ENCODE measurements at places on chromosomes 5 and 9. TPM values are rescaled to one million over a fixed set of nuclear protein-coding genes. Genes with fewer than 3 reads are reported as not detected.

RABGAP1 gene
- total RNA-seq, result 88.4 TPM

- DNase-seq, result no peak
These were observed at the start of gene NIM1K for GRCh38 chr5:43191740-43192557. NIM1K (plus strand) TSS chr5:43192225; CDS start chr5:43245776, 53,551 bp downstream.

DNA sequence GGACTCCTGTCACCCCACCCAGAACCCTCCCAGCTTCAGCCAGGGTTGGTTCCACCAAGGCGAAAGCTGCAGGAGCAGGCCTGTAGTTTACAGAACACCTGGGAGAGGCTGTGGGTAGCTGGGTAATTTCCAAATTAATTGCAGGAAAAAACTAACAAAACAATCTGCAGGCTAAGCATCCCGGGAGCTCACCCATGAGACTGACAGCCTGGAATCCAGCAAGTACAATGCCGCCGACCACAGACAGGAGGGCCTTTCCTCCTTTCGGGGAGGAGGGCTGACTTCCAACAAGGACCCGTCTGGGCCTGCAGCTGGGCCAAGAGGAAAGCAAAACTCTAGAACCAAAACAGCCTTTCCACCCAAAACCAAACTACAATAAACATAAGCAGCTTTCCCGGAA is 10.3 kb downstream of the FOXE1 start:
- no peak for DNase-seq

GRCh38 chr5:81717860-81718259 is 33.0 kb downstream of the SSBP2 start:
- DNase-seq, result no peak

- no peak for DNase-seq
These were observed 3.1 kb upstream of the RABL6 start for GRCh38 chr9:136804509-136805206.

- no peak for DNase-seq
These were observed 5.8 kb downstream of the PAEP start for GRCh38 chr9:135567311-135567710.

DNA sequence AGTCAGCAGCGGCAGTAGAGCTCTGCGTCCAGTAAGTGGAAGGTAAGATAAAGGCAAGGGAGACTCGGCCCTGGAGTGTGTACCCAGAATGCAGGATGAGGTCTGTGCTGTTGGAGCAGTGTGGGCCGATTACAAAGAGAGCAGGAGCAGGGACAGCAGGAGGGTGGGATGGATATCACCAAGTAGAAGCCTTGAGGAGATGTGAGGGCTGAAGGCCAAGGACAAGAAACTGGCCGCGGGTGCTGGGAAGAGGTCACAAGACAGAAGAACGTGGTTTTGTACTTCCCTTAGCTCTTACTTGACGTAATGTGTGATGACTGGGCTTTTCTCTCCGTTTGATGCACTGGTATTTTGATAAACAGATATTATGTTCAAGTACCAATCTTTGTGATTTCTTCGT is 43.7 kb downstream of the OR2V1 start:
- no peak for DNase-seq

TEK gene
- 1.3 TPM for total RNA-seq

TSSK1B gene
- 0.42 TPM for total RNA-seq

- DNase-seq, result no peak
These were observed 41.1 kb downstream of the PTPRD start for GRCh38 chr9:10571699-10572098.

GRCh38 chr5:14714706-14715105 is 50.2 kb downstream of the OTULIN start:
- no peak for DNase-seq

GRCh38 chr5:133933169-133933509 is 35.3 kb downstream of the C5orf15 start:
- no peak for DNase-seq

- no peak for DNase-seq
These were observed 523 bp downstream of the EPB41L4B start for GRCh38 chr9:109320331-109320741.

POU5F2 gene
- 1.0 TPM for total RNA-seq

GRCh38 chr5:144040615-144041305 is 129.7 kb downstream of the YIPF5 start:
- no peak for DNase-seq

FOXD4L3 gene
- not detected for total RNA-seq

DNA sequence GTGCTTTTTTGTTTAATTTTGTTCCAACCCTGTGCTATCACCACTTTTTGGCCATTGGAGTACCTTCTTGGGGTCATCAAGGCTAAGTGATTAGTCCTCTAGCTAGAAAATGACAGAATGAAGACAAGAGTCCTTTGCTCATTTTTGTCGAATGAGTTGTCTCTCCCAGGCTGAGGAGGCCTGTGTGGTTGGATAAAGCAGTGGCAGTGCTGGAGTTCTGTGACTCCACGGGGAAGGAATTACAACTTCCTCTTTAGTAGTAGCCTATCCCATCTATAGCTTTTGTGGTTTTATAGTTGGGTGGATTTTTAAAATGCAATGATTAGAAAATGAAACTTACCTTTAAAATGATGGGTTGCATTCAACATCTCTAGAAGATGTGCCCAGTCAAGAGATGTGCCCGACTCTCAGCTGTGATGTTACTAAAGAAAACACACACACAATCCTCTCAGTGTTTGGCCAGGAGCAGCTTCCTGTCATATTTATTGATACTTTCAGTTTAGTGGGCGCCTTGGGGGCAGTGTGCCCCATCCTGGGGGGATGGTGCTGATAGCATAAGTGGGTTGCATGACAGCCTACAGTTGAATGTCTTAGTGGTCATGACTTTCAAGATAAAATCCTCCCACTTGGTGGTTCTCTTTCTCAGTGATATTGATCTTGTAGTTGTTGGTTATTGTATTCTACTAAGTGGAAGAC is 11.9 kb downstream of the OTULINL start:
- no peak for DNase-seq

GRCh38 chr5:97101189-97101910 is 41.1 kb downstream of the LIX1 start:
- DNase-seq, result no peak

DNA sequence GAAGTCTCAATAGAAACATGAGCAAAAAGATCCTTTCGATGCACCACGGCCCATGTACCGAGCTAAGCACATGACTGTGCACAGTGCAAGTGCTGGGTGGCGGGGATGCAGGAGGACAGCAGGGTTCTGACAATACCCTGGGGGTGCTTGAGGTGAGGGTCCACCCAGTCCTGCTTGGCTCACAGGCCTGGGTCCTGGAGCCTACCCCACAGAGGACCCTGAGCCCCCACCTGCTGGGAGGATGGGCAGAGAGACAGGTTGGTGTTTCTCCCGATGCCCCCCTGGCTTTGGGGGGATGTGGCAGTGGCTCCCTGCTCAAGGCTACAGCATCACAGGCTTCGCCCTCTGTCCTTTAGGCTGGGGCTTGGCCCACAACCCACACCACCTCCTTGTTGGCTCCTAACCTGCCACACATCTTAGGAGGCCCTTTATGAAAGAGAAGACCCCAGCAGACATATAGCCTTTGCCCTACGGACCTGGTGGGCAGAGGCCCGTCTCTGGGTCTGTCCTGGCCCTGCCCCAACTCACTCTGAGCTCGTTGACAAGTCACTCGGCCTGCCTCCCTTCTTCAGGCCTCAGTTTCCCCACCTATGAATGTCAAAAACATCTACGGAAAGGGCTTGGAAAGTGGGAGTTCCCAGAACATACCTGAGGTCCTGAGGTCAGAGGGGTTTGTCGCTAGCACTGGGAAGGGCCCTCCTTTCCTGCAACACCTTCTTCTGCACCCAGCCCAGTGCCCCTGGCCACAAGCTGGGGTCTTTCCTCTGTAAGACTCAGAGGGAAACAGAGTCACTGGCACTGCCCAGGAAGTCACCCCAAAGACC is 50.3 kb downstream of the BARX1 start:
- no peak for DNase-seq

GRCh38 chr5:115634343-115635132 is 8.7 kb upstream of the TMED7 start:
- DNase-seq, result peak; percentile 94

GFPT2 gene
- 80.0 TPM for total RNA-seq

DNA sequence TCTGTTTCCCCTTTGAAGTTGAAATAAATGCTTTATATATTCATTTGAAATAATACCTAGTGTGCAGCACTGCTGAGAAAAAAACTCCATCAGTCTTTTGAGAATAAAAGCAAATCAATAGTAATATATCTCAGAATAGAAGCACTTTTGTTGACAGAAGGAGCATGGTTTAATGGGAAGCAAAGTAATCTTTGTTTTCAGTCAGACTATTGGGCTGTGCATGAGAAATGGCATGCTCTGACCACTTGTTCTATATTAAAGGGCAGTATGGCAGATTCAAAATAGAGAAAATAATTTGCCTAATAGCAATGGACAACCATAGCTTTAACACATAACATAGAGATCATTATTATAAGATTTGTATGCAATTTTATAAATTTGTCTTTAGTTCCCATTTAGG is 12.4 kb downstream of the CDH10 start:
- DNase-seq, result no peak

DNA sequence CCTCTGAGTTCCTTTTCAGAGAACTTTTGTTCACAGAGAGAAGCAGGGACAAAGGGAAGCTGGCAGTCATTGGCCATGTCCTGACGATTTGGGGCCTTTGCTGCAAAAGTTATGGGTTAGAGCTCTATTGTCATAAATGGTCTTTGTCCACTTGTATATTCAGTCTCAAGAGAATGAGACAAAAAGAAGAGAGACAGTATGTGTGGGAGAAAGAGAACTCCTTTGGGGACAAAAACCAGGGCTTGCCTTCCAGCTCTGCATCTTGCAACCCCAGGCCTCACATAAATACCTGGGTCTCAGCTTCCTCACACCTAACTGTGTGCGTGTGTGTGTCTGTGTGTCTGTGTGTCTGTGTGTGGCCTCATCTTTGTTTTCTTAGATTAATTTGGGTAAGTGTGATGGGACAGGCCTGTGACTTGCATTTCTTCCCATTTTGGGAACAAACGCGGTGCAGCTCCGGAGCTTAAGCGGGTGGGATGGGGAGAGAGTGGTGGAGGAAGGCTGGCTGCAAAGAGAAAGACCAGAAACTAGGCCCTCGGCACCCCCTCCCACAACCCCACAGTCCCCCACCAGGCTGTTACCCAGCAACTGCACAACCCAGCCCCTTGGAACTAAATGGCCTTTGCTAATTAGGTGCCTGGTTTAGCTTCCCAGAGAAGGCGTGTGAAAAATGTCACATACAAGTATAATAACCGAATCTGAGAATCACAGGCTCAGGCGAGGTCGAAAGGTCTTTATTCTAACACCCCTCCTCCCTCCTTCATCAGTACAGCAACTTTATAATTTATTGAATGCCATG is 376.9 kb downstream of the CDK5RAP2 start:
- no peak for DNase-seq

- no peak for DNase-seq
These were observed 34.3 kb upstream of the CRHBP start for GRCh38 chr5:76918539-76918938.

SYK gene
- not detected for total RNA-seq

GRCh38 chr5:178595150-178595549 is 5.0 kb upstream of the COL23A1 start:
- no peak for DNase-seq

GRCh38 chr5:137360607-137361006 is 138.5 kb downstream of the SPOCK1 start:
- DNase-seq, result no peak

GRCh38 chr9:96618209-96619123 is 1.2 kb downstream of the CDC14B start:
- no peak for DNase-seq

LRRC70 gene
- total RNA-seq, result 1.6 TPM

ADAM19 gene
- 64.5 TPM for total RNA-seq

GRCh38 chr5:9182899-9183695 is 362.8 kb downstream of the SEMA5A start:
- no peak for DNase-seq

- DNase-seq, result no peak
These were observed 612.6 kb upstream of the ST8SIA4 start for GRCh38 chr5:101515721-101516120.

DNA sequence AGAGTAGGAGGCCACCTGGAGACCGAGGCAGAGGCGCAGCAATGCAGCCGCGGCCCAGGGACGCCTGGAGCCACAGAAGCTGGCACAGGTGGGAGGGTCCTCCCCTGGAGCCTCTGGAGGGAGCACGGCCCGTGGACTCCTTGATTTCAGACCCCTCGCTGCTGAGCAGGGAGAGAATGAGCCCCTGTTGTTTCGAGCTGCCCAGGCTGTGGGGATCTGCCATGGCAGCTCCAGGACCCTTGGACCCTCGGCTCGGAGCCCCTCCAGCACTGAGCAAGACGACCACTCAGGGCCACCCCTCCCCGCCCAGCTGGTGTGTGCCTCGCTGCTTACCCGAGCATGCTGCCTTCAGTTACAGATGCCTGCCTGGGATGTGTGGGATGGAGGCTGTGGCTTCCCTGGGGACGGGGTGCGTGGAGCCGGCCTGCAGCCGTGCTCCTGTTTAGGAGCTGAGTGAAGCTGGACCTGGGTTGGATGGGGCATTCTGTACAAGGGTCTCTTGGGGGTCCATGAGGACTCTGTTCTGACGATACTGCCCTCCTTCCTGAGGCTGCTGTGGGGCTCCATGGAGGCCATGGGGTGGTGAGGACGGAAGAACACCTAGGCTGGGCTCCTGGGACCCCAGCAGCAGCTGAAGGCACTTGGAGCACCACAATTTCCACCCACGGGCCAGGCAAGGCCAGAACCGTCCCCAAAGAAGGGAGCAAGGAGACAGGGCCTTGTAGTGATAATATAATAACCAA is 115.1 kb upstream of the LPCAT1 start:
- no peak for DNase-seq

- no peak for DNase-seq
These were observed 31.6 kb downstream of the NSUN2 start for GRCh38 chr5:6601271-6601670.

SLC36A2 gene
- total RNA-seq, result not detected

- DNase-seq, result peak; percentile 64
These were observed 31.1 kb upstream of the ANGPTL2 start for GRCh38 chr9:127153501-127153900.

DNA sequence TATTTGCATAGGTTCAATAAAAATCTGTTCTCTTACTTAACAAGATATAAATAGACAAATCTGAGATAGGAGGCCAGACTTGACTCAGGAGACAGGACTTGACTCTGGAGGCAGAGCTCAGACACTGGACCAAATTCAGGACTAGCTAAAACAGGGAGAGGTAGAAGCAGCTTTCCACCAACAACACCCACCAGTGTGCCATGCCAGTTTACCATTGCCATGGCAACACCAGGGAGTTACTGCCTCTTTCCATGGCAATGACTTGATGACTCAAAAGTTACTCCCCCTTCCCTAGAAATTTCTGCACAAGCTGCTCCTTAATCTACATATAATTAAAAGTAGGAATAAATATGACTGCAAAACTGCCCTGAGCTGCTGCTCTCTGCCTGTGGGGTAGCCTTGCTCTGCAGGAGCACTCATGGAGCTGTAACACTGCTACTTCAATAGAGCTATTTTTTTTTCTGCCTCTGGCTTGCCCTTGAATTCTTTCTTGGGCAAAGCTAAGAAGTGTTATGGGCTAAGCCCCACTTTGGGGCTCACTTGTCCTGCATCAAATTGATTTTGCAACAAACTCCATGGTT is 473.0 kb downstream of the PLK2 start:
- no peak for DNase-seq

- DNase-seq, result no peak
These were observed 1.2 kb downstream of the HAVCR1 start for GRCh38 chr5:157057459-157058370.

- DNase-seq, result no peak
These were observed 33.2 kb downstream of the SHB start for GRCh38 chr9:38035873-38036272.

FOXD4L6 gene
- not detected for total RNA-seq

Measured in osteocyte (in vitro differentiated cells).